ENCODE measurements at places on chromosomes 6 and 20.

DNA sequence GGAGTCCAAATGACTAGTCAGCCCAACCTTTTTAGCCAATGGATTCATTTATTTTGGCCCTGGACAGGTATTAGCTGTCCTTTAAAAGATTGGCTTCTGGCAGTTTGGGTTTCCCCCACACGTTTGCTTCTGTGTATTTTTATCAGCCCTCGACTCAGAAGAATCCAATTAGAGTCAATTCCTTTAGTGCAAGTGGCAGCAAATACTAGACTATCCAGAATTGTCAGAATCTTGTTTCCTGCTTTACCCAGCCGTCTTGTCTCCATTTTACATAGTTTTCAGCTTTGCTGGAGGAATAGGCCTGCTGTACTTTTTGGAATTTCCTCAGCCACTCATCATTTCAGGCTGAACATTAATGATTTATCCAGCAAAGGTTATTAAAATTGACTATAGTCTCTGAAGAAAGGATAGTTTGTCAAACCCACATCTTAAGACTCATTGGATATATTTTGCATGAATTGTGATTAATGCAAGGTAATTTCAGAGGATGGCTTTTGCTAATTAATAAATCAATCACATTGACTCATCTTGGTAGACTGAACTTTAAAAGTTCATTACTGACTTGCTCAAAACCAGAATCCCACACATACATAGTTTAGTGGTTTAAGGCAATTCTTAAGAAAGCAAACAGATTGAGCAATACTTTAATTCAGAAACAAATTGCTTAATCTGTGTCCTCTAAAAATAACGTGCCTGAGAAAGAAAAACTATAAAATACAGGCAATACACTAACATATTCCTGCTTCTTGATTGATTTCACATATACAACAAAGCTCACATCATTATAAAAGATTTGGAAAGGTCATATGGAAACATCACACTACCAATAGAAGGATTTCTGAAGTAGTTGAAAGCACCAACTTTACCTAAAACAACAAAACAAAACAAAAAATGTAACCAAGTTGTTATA lies 62.9 kb upstream of the ZNF217 start:
- no peak for DNase-seq

DNA sequence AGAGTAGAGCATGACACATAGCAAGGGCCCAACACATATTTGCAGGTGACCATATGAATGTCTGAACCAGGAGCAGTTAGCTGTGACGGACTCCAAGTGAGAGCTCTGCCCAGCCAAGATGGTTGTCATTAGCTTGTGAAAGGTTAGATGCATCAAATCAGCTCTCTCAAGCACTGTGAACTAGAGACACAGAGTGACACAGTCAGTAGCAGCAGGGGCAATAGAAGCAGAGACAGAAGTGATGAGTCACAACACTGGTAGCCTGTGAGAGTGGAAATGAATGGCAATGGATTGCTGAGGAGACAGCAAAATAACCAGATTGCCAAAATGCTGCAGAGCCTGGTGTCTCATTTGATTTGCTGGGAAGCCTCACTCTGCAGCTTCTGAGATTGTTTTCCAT lies 558.9 kb downstream of the PKHD1 start:
- DNase-seq: no peak

DNA sequence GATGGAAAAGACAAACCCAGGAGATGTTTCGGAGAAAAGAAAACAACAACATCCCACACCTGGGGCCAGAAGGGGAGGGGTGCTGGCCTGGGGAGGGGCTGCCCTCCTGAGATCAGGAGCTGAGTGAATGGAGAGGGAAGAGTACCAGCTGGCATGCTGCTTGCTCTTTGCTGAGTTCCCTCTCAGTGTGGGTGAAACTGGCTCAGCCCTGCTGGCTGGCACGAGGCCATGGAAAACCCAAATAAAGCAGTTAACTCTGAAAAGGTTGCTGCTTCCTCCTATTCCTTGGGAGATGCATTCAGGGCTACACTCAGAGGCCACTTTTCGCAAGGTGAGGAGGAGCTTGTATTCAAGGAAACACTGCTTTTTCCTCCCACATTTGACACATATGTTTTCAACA lies 8.0 kb upstream of the KCNK16 start:
- no peak for DNase-seq

DNA sequence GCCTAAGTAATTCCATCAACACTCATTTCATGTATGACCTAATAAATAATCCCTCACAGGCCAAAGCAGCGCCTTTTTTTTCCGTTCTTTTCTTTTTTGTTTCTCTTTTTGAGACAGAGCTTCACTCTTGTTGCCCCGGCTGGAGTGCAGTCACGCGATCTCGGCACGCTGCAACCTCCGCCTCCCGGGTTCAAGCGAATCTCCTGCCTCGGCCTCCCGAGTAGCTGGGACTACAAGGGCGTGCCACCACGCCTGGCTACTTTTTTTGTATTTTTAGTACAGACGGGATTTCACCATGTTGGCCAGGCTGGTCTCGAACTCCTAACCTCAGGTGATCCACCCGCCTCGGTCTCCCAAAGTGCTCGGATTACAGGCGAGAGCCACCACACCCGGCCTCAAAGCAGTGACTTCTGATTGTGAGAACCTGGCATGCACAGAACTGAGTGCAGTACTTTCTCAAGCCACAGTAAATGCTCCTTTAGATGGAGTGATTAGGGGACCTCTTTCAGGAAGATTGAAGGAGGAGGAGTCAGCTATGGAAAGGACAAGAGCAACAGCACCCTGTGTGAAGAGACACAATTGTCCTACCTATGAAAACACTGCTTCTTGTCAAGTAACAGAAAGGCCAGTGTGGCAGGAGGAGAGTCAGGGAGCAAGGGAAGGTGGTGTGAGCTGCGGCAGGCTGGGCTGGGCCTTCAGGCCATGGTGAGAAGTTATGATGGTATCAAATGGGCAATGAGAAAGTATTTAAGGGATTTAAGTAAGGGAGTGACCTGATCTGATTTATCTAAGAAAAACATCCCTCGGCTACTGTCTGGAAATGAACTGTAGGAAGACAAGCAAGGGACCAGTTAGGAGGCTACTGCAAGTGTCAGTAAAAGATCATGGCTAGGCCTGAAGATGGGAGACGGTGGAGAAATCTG lies 1.7 kb upstream of the SCAF8 start:
- no peak for DNase-seq

GRCh38 chr6:86192123-86192522 lies 549.4 kb upstream of the SYNCRIP start:
- no peak for DNase-seq

DNA sequence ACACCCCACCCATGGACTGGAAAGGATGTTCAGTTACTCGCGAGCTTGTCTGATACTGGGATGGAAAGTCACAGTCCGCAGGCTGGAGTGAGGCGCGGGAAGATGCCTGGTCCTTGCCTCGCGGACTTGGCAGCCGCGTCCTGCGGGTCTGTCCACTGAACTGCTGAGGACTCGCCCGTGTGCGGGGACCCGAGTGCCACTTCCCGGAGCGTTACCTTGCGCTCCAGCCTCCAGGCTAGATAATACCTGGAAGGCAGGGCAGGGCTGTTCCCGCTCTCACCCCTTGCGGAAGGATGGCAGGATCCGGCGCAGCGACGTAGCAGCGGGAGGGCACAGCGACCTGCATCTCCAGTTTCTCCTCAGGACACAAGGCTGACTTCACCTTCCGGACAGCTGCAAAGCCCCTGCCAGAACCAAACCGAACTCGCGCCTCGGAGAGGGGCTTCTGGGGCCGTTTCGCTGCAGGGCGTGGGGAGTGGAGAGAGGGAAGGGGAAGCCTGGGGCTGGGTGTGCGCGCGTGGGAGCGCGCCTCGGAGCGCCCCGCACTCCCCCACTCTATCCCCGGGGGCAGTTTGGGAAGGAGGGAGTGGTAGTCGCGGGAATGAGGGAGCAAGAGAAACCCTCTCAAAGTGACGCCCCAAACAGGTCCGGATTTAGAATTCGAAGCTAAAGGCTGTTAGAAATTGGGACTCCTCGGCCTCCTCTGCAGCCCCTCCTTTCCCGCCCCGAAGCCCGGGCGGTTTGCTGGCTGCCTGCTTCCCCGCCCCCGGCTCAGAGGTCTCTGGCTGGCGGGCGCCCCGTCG lies at the start of gene KCNQ5:
Gene KCNQ5 (plus strand): TSS at position 774 of the 803 bp plus-strand sequence.
- DNase-seq: no peak

- DNase-seq: no peak
These were observed 236.8 kb upstream of the FKBP1C start for GRCh38 chr6:62974452-62974851.

GRCh38 chr6:169573883-169574282 lies 127.9 kb downstream of the WDR27 start:
- DNase-seq: no peak

GRCh38 chr20:49318430-49319207 lies 40.8 kb upstream of the ZNFX1 start:
- DNase-seq: no peak

DNA sequence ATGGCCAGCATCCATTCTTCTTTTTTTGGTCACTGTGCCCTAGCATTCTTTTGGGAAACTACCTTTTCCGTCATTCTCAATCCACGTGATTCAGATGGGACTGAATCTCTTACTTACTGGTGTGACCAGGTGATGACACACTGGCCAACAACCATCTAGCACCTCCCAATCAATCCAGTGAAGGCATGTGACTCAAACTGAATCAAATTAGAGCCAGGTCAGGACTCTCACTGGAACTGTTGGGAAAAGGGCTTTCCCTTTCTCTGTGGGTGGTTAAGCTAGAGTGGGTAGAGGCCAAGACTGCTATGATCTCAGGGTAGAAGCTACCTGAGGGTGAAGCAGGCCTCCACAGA lies 36.2 kb upstream of the ZMYND8 start:
- no peak for DNase-seq

DNA sequence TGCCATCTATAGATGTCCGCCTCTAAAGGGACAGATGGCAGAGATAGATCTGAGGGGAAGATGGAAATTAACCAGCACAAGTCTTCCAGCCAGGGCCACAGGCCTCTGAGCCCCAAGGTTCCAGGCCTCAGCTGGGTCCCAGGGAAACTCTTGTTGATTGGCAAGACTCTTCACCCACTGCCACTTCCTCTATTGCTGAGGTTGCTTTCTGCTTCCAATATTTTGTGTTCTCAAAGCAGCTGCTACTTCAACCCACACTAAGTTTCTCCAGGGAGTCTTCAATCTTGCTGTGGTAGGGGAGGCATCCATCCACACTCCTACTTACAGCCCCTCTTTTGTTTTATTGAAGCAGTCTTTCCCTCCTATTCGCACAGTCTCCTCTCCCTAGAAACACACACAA lies 36.4 kb upstream of the SASH1 start:
- no peak for DNase-seq

GRCh38 chr6:137351890-137352289 lies 132.7 kb upstream of the IFNGR1 start:
- no peak for DNase-seq

DNA sequence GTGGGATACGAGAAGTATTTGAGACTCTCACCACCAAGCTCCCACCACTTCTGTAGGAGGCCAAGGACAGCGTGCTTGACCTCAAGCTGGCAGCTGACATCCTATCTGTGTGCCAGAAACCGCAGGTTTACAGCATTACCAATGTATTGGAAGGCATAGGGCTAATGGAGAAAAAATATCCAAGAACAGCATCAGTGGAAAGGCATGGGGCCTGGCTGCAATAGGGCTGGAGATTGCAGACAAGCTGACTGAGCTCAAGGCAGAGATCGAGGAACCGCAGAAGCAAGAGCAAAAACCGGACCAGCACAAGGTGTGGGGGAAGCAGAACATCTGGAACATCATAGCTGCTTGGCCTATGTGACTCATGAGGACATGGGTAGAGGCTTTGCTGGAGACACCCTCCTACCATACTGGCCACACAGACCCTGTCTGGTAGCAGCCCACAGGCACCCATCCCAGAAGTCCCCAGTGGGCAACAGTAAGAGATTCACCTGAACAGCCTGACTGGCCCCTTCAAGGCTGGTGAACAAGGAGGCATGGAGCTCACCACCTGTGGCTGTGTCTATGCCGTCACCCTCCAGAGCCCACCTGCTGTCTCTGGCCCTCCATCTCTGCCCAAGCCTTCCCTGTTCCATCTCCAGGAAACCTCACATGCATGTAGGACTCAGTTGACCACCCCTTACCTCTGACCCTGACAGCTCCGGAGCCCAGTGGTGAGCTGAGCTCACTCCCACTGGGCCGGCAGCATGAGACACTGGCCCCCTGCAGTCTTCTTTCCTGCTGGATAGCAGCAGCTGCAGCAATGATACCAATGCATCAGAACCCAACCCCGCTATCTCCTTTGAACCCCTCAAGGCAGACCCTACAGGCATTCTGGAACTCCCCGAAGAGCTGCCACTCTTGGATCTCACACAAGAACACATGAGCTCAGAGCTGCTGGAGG lies 171.1 kb downstream of the KIF6 start:
- DNase-seq: no peak

Data from GM12891 (cell line).